ENCODE measurements at places on chromosomes 5 and 9. TPM values are rescaled to one million over a fixed set of nuclear protein-coding genes. Genes with fewer than 3 reads are reported as not detected.

The GABRA6 gene
- not detected for polyA plus RNA-seq

- DNase-seq = no peak
These were observed 309.9 kb upstream of the ST8SIA4 start for GRCh38 chr5:101212942-101213514.

- DNase-seq = no peak
These were observed 48.1 kb upstream of the NR4A3 start for GRCh38 chr9:99773468-99774138.

DNA sequence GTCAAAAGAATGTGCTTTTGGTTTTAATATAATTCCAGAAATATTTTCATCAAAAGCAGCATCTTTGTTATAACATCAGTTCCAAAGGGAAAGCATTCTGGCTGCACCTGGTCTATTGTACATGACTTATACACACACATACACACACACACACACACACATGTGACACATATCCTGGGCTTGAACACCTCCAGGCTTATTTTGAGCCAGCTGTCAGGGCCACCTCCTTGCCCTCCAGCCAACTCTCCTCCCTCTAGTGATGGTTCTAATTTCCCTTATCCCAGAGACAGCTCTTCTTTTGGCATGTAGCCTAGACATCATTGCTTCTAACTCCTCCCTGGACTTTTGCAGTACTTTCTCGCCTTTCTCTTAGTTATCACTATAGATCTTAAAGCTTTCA is 115.0 kb downstream of the PIK3R1 start:
- DNase-seq = no peak

DNA sequence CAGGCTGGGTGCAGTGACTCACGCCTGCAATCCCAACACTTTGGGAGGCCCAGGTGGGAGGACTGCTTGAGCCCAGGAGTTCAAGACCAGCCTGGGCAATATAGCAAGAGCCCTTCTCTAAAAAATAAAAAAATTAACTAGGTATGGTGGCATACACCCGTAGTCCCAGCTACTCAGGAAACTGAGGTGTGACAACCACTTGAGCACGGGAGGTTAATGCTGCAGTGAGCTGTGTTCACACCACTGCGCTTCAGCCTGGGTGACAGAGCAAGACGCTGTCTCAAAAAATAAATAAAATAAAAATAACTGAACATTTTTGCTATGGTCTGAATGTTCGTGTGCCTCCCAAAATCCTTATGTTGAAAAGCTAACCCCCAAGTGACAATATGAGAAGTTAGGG is 24.5 kb downstream of the AGTPBP1 start:
- DNase-seq = no peak

All from renal pelvis (tissue), 12 donors.